ENCODE measurements at places on chromosomes 16 and 17.

- no peak for DNase-seq
These were observed 20.7 kb downstream of the SLC47A1 start for GRCh38 chr17:19554393-19554792.

DNA sequence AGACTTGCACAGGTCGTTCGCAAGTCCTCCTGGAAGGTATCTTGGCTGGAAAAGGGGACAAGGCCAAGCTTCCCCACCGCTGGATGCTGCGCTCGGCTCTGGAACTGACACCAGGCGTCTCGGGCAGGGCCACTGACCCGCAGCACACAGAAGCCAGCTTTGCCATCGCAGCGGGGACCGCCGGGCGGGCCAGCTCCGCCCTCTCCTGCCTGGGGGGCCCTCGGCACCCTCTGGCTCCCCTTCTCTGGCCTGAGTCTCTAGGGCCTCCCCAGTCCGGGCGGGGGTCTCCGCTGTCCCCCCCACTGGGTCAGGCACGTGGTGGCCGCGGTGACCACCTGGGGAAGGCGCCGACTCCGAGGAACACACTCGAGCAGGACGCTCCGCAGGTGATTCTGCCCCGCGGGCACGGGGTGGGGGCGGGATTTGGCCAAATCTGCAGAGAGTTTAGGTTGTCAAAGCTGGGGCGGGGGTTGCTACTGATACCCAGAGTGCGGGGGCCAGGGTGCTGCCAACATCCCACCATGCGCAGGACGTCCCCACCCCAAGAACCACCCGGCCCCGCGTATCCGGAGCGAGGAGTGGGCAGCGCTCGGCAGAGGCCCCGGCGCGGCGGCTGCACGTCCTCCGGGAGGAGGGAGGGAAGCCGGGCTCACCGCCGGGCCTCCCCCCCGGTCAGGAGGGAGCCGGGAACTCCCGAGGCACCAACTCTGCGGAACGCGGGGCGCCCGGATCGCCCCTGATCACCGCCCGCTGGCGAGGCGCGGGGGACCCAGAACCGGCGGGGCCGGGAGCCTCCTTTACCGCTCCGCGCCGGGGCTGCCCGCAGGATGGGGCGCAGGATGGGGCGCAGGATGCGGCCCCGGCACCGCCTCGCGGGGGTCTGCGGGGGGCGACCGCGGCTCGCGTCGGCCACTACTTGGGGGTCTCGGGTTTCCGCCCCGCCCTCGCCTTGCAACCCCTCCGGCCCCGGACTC lies 744 bp upstream of the METRNL start:
- DNase-seq, result no peak

GRCh38 chr17:2218426-2218825 lies 85.2 kb downstream of the SMG6 start:
- DNase-seq, result no peak

DNA sequence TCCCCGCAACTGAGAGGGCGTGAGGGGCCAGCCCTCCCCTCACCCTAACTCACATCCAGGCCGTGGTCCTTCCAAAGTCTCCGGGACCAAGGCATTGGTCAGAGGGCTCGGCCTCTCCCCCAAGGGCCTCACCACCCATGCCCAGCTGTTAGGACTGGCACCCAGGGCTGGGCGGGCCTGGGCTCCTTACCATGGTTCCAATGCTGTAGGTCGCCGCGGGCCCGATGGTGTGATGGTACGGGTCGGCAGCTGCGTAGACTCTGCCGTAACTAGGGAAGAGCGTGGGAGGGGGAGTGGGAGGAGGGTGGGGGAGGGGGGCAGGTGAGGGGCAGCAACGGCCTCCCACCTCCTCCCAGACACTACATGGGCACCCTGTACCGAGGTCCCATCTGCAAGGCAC lies 19.6 kb downstream of the ENGASE start:
- no peak for DNase-seq

- DNase-seq, result peak; percentile 69
These were observed 9.3 kb downstream of the SLC47A2 start for GRCh38 chr17:19706791-19707727.

Data from DMS79 treated with DMSO at 0.1 percent for 48 hours (cell line).